T-helper 17 cell (primary cell): ENCODE measurements at places on chromosomes 6 and 20. TPM values are rescaled to one million over a fixed set of nuclear protein-coding genes. Genes with fewer than 3 reads are reported as not detected.

- H3K36me3 ChIP-seq = peaks cover 4% of the 10 kb centered on the region
- peaks cover 4% of the 10 kb centered on the region for H3K4me1 ChIP-seq
- no peaks in the 10 kb centered on the region for H3K27me3 ChIP-seq
- no peak overlapping the region for H3K4me3 ChIP-seq
- no peak for DNase-seq
- peak overlapping the region; percentile 78 for H3K27ac ChIP-seq
Observed at GRCh38 chr6:106561686-106562405, 67.5 kb downstream of the RTN4IP1 start.

DNA sequence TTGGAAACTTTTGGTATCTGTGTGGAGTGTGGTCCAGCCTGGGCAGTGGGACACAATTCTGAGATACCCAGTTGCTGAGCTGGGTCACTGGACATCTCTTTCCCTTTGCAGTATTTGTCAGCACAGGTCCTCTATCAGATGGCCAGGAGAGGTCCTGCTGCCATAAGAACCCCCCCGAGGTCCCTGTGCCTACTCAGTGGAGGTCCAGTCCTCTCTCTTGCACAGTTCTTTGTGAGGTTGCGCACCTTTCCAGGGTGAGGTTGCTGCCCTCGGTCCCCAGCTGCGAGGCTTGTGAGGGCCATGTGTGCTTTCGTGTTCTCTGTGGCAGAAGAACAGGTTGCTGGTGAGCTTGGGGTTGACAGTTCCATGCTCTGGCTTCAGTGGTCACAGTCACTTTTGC is 320.6 kb downstream of the QKI start:
- H3K36me3 ChIP-seq = no peaks in the 10 kb centered on the region
- no peak overlapping the region for H3K27ac ChIP-seq
- no peak for DNase-seq

The LINC00237 gene
- total RNA-seq = not detected

GRCh38 chr6:28838289-28838633 is 85.5 kb downstream of the TRIM27 start:
- no peaks in the 10 kb centered on the region for H3K36me3 ChIP-seq
- peak; percentile 63 for DNase-seq
- peak overlapping the region; percentile 97 for H3K27ac ChIP-seq
- H3K27me3 ChIP-seq = peaks cover 37% of the 10 kb centered on the region
- peak overlapping the region; percentile 83 for H3K4me3 ChIP-seq
